Upper lobe of right lung (tissue), 1 donor: ENCODE measurements at places on chromosomes 12 and 14.

GRCh38 chr12:106327309-106327869 lies 24.9 kb downstream of the TCP11L2 start:
- no peak overlapping the region for H3K4me3 ChIP-seq
- no peaks in the 10 kb centered on the region for H3K27me3 ChIP-seq
- no peak overlapping the region for H3K27ac ChIP-seq
- H3K4me1 ChIP-seq, result no peaks in the 10 kb centered on the region
- no peak for DNase-seq

- H3K27me3 ChIP-seq, result no peaks in the 10 kb centered on the region
- no peaks in the 10 kb centered on the region for H3K4me1 ChIP-seq
- no peaks in the 10 kb centered on the region for H3K36me3 ChIP-seq
- no peak overlapping the region for H3K4me3 ChIP-seq
- DNase-seq, result no peak
These were observed 234.7 kb downstream of the FOXN3 start for GRCh38 chr14:89182326-89182725.

DNA sequence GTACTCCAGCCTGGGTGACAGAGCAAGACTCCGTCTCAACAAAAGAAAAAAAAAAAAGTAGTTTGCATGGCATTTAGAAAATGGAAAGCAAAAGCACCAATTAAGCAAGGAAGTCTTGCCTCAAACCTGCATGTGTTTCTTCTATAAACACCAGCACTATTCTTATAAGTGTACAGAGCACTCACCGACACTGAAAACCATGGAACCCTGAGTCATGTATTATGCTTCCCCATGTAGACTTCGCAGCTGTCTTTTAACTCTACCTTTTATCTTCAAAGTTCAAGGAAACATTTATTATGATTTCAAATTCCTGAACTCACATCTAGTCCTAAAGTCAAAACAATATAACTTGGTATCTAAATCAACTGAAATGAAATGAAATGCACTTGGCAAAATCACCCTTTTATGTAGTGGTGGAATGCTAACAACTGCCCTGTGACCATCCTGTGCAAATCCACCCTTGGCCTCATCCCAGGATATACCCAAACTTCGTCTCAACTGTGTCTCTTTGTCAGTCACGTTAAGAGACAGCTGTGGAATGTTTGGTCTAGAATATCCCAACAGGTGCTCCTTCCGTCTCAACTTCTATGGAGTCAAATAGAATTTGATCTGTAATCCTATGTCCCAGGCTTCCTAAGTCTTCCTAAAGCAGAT lies 4.8 kb downstream of the BCAT1 start:
- H3K36me3 ChIP-seq, result no peaks in the 10 kb centered on the region
- H3K4me1 ChIP-seq, result peaks cover 7% of the 10 kb centered on the region
- no peak for DNase-seq
- H3K27me3 ChIP-seq, result no peaks in the 10 kb centered on the region
- no peak overlapping the region for H3K27ac ChIP-seq

DNA sequence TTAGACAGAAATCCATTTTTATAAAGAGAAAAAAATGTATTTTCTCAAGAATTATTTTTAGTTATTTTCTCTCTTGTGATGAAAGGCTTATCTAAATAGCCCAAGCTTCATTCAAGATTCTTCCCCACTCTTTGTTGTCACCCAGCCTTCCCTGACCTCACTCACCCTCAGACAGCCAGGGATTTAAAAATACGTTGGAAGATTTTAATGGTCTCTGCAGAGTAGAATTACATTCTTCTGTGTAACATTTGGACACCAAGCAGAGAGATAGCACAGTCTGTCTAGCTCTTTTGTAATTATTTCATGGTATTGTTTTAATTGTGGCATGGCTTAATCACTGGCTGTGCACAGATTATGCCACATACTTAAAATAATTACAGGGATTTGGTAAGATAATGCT lies 130.3 kb downstream of the IGF1 start:
- no peaks in the 10 kb centered on the region for H3K4me1 ChIP-seq
- H3K4me3 ChIP-seq, result no peak overlapping the region
- no peak overlapping the region for H3K27ac ChIP-seq
- DNase-seq, result no peak
